ENCODE measurements at places on chromosomes 5 and 9.

DNA sequence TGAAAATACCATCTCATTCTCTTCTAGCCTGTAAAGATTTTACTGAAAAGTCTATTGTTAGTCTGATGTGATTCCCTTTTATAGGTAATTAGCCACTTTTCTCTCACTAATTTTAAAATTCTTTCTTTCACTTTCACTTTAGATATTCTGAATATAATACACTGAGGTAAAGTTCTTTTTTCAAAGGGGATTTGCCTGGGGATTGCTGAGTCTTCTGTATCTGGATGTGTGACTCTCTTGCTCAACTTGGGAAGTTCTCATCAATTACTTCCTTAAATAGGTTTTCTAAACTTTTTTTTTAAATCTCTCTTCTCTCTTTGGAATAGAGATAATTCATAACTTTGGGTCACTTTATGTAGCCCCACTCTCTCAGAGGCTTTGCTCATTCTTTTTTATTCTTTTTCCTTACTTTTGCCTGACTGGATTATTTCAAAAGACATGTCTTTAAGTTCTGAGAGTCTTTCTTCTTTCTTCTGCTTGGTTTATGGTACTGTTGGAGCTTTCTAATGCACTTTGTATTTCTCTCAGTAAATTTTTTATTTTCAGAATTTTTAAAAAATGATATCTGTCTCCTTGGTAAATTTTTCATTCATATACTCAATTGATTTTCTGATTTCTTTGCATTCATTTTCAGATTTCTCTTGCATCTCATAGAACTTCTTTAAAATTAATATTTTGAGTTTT lies 55.9 kb upstream of the IL12B start:
- DNase-seq, result no peak

DNA sequence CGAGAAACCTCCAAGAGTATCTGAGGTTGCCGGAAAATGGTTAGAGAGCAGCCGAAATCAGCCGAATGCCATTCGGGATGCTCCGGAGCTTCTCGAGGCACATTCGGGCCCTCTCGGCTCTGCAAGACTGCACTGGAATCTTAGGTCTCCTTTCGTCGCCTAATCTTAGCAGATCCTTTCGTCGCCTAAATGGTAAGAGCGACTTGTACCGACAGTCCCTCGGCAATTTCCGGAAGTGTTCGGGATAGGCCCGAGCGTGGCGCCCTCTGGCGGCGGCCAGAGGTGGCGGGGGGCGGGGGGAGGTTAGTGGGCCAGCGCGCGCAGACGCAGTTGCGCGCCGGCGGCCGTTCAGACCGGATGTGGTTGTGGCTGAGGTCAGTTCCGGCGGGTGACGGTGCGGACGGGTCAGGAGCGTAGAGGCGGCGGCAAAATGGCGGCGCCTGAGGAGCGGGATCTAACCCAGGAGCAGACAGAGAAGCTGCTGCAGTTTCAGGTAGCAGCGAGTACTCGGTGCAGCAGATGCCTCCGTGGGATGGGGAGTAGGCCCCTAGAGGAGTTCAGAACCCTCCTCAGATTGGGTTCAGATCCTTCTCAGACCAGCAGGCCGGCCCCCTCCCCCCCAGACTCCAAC lies at the start of gene FAF2:
Gene FAF2 (plus strand): TSS at position 408 of the 631 bp plus-strand sequence. CDS start 23 bp downstream, at position 431.
- peak; percentile 99 for DNase-seq

- no peak for DNase-seq
These were observed 175.5 kb upstream of the SPRY4 start for GRCh38 chr5:142500227-142500905.

GRCh38 chr5:43044181-43044914 lies 4.2 kb upstream of the ANXA2R start:
- peak; percentile 87 for DNase-seq

GRCh38 chr9:95086564-95086955 lies 230.9 kb downstream of the FANCC start:
- peak; percentile 93 for DNase-seq

DNA sequence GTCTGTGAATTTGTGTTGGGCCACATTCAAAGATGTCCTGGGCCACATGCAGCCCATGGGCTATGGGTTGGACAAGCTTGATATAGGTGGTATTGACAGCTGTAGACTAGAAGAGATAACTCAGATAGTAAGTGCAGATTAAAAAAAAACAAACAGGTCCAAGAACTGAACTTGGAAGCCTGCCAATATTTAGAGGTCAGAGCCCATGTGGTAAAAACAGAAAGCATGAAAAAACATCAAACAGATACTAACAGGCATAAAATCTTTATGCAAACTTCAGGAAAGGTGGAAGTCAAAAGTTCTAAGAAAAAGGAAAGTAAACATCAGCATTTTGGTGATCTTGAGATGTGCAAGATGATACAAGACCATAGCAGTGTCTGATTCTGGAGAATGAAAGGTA lies 155.1 kb upstream of the NR4A3 start:
- no peak for DNase-seq

- no peak for DNase-seq
These were observed 6.6 kb downstream of the LCN9 start for GRCh38 chr9:135669616-135670285.
